ENCODE measurements at places on chromosomes 5 and 9.

GRCh38 chr5:159341906-159342310 lies 11.6 kb upstream of the IL12B start:
- peak; percentile 58 for DNase-seq

DNA sequence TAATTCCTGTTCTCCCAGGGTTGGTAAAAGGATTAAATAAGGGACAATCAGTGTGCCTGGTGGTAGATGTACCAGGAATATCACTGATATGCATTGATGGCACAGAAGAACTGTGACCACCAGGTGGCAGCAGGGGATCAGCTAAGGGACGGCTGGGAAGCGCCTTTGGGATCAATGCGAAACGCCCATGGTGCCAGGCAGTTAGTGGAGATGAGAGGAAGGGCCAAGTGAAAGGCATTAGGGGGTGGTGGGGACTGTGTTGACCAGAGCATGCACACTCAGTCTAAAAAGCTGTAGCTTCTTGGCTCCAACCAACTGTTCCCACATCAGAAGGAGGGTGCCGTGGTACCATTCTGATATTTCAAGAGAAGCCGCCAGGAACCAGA lies 55.6 kb downstream of the ARHGEF37 start:
- peak; percentile 74 for DNase-seq

DNA sequence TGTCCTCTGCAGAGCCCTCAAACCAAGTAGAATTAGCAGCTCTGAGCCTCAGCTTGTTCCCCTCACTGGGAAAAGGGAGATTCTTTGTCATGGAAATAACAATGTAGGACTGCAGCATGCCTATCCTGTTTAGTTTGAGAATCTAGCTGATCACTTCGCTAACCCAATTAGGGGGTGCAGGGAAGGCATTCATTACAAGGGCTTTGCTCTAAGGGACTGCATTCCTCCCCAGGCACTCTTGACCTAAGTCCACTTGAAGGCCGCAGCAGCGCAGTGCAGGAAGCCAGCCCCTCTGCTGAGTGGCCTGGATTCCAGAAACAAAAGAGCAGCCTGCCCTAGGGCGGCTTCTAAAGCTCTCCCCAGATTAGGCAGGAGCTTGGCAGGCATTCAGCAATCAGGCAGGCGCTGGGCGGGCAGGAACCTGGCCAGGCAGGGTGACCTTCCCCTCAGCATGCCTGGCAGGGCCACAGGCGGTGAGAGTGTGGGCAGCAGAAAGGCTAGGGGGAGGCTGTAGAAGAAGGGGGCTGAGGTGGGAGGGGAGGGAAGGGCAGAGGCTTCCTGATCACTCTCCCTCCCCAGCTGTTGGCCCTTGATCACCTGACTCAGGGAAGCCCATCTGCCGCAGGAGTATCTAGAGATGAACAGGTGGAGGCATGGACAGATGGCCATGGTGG lies 24.8 kb downstream of the CCNJL start:
- DNase-seq: no peak

DNA sequence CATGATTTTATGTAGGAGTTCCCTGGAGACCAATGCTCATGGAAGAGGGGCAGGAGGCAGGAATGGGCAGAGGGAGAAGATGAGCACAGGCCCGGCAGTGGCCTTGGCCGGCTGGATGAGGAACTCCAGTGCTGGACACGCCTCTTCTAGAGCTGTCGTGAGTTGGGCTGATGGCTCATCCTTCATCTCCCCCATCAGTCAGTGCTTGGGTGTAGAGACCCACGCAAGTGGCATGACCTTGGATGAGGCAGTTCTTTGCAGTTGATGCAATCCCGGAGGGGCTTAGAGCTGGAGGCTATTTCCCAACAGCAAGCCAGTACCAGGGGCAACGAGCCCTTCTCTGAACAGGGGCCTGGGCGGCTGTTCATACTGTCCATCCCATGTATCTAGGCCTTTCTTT lies 25.5 kb upstream of the ARAP3 start:
- DNase-seq: no peak

GRCh38 chr9:12773562-12773961 lies 1.3 kb upstream of the LURAP1L start:
- no peak for DNase-seq

DNA sequence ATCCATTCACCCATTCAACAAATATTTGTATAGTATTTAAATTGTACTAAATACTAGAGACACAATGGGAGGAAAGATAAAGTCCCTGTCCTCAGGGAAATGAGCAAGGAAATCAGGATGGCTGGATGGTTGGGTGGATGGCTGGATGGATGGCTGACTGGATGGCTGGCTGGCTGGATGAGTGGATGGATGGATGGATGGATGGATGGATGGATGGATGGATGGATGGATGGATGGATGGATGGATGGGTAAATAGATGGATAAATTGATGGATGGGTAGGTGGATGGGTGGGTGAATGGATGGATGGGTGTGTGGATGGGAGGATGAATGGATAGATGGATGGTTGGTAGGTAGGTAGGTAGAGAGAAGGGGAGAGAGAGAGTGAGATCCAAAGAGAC lies 41.5 kb upstream of the WWC1 start:
- no peak for DNase-seq

DNA sequence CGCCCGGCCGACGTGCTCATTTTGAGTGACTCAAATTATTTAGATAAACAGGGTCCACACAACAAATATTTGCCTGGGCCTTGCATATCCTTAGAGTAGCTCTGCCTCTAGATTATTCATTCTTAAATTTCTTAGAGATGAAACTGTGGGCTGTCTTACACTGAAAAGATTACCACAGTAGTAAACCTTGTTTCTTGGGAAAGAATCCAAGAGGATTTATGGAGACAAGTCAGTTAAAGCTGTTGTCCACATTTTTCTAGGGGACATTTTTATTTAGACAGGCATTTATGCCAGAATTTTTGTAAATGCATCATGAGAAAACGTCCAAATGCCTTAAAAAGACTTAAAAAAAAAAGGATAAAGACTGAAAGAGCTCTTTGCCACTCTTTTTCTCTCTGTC lies 32.6 kb upstream of the RANBP3L start:
- no peak for DNase-seq

- no peak for DNase-seq
Measured at GRCh38 chr9:114583371-114584155, 4.0 kb upstream of the ATP6V1G1 start.

- DNase-seq: no peak
Measured at GRCh38 chr5:173246511-173246910, 11.5 kb upstream of the NKX2-5 start.

DNA sequence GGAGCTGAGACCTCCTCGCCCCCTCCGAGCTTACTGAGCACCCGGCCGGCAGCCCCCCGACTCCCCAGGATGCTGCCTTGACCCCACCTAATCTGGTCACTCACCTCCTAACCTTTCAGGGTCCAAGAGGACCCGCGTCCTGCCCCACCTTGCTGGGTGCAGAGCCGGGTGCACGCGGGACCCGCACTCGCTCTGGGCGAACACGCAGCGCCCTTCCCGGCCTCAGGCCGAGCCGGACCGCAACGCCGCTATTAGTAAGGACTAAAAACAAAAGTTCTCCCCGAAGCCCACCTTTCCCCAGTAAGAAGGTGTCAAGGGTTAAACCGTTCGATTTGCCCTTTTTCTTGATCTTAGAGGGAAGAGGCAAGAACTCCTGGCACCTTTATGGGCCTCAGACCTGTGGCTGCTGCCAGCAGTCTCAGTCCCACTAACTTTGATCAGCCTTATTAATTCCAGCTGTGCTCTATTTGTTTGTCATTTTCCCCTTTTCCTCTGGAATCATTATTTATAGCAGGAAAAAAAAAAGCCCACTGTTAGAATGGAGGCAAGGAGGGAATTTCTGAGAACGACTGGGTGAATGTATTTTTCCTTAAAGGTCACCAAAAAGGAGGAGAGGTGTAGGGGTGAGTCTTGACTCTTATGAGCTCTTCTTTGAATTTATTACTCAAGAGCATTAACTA lies 10.5 kb downstream of the IRX2 start:
- no peak for DNase-seq

- DNase-seq: no peak
Measured at GRCh38 chr5:6757414-6757969, 44.3 kb downstream of the TENT4A start.

GRCh38 chr9:70093944-70094343 lies 50.3 kb downstream of the MAMDC2 start:
- DNase-seq: no peak

GRCh38 chr5:177194268-177194667 lies 60.7 kb downstream of the NSD1 start:
- DNase-seq: no peak

- no peak for DNase-seq
Measured at GRCh38 chr9:2465516-2465915, 156.1 kb upstream of the VLDLR start.

GRCh38 chr5:115947260-115947659 lies 15.0 kb upstream of the LVRN start:
- DNase-seq: no peak

GRCh38 chr9:137233143-137233980 lies 2.7 kb downstream of the SLC34A3 start:
- DNase-seq: no peak

GRCh38 chr9:91060520-91061343 lies 259.1 kb downstream of the SYK start:
- DNase-seq: no peak
